ENCODE measurements at places on chromosomes 1 and 21.

DNA sequence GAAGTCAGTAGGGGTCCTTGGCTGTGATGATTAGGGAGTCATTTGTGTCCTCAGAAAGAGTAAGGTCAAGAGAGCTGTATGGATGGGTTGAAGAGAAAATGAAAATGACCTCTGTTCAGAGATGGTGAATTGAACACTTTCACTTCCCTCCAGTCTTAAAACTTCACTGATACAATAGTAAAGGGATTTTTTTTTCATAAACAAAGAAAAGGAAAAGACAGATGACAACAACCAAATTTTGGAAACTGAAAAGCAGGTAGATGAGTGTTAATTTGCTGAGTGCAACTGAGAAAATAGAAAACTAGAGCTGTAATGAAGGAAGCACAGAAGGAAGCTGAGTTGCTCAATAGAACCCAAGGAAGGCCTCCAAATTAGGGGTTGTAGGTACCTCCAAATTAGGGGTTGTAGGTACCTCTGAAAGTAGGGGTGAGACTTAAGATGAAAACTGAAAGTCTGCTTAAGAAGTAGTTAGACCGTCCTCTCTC lies 14.8 kb upstream of the S1PR1 start:
- no peak overlapping the region for H3K27ac ChIP-seq
- no peaks in the 10 kb centered on the region for H3K4me1 ChIP-seq
- H3K4me3 ChIP-seq, result no peak overlapping the region
- H3K36me3 ChIP-seq, result no peaks in the 10 kb centered on the region
- no peak for DNase-seq
- H3K27me3 ChIP-seq, result no peaks in the 10 kb centered on the region

- H3K36me3 ChIP-seq, result no peaks in the 10 kb centered on the region
- H3K27me3 ChIP-seq, result no peaks in the 10 kb centered on the region
- H3K4me1 ChIP-seq, result no peaks in the 10 kb centered on the region
Measured at GRCh38 chr1:218904416-218904815, 269.3 kb upstream of the LYPLAL1 start.

- H3K27ac ChIP-seq, result no peak overlapping the region
- DNase-seq, result no peak
- no peak overlapping the region for H3K4me3 ChIP-seq
- H3K27me3 ChIP-seq, result no peaks in the 10 kb centered on the region
Measured at GRCh38 chr1:176134666-176135065, 72.4 kb downstream of the COP1 start.

DNA sequence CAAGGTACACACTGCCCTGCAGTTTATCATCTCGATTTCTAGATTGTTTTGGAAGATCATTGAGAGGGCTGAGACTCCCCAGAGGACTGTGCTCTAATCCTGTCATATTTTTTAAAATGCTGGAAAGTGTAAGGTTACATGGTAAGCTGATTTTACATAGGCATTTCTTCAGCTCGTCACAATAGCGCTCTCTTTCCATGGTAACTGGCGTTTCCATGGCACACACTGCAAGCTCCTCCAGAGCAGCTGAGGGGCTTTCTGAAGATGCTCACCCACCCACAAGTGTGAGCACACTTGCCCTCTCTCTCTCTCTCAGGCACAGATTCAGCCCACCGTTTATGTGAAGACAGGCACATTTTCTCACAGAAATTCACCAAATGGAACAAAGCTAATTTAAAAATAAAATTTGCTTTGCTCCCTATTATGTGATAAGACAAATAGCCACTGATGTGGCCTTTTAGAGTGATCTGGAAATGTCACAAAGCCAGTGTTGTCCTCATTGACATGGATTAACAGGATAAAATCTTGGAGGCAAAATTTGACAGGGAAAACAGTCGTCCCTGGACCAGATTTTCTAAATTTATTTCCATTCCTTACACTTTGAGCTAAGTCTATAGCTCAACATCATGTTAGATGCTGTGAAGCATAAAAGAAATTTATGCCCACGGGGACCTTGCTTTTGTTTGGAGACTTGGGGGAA lies 421.5 kb downstream of the RWDD3 start:
- H3K4me3 ChIP-seq, result no peak overlapping the region
- H3K27me3 ChIP-seq, result no peaks in the 10 kb centered on the region
- no peaks in the 10 kb centered on the region for H3K36me3 ChIP-seq
- DNase-seq, result no peak

GRCh38 chr1:103561643-103562395 lies 9.6 kb upstream of the AMY2B start:
- H3K36me3 ChIP-seq, result no peaks in the 10 kb centered on the region
- DNase-seq, result no peak
- peak overlapping the region; percentile 90 for H3K27ac ChIP-seq
- peaks cover 5% of the 10 kb centered on the region for H3K4me1 ChIP-seq
- H3K4me3 ChIP-seq, result peak overlapping the region; percentile 14

DNA sequence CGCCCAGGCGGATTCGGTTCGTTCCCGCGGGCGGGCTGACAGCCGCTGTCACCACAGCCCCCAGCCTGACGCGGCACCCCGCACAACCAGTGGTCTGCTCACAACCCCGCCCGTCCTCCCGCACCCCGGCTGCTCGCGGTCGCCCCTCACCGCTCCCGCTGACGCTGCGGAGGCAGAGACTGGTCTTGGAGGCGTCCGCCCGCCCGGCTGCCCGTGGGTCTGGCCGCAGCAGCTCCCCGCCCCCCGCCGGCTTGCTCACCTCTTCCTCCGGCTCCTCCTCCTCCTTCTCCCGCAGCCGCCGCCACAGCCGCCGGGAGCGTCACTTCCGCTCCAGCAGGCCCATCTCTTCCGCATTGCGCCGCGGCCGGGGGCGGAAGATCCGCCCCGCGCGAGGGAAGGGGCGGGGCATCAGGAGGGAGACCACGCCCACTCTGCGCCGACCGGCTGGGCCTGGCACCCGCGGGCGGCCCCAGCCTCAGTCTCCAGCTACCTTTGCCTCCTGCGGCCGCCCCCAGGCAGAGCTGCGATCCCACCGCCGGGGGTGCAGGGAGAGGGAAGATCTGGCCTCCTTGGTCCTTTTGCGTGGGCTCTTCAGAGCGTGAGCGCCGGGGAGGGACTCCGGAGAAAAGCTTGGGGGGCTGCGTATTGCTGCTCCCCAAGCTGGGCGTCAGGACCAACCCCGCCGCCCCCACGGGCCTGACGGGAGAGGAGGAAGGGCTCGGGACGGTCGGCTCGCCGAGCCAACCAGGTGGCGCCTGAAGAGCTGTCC lies at the start of gene SYNJ1:
Gene SYNJ1 (minus strand): TSS at position 327 of the 769 bp plus-strand sequence. CDS start 1,118 bp downstream, outside the sequence.
- DNase-seq, result peak; percentile 85
- H3K4me3 ChIP-seq, result peak within 1 kb of the TSS; percentile 96
- H3K36me3 ChIP-seq, result no peaks in the 10 kb centered on the region
- H3K4me1 ChIP-seq, result peaks cover 5% of the 10 kb centered on the region

DNA sequence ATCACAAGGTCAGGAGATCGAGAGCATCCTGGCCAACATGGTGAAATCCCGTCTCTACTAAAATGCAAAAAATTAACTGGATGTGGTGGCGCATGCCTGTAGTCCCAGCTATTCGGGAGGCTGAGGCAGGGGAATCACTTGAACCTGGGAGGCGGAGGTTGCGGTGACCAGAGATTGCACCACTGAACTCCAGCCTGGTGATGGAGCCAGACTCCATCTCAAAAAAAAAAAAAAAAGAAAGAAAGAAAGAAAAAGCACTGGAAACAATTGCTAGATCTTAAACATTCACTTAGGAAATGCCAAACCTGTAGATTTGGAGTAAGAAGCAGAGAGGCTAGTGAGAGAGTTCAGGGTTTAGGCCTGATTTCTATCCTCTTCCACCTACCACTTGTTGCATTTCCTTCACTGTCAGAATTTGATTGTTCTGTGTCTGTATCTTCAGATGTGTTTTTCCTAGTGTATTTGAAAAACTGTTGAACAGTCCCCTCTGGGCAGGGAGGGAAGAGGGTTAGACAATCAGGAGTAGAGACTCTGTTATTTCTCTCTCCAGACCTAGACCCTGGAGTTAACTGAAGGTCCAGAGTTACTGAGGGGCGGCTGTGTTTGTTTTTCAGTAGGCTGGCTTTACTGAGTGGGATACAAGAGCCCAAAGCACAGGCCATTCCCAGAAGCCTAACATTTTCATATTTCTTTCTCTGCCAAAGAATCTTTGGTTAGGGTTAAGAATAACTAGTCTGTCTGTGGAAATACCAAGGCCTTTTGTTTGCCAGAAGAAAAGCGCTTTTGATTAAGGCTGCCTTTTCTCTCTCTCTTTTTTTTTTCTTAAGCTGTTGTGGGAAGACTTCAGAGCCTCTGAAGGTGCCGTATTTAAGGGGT lies 31.1 kb upstream of the MACF1 start:
- H3K4me1 ChIP-seq, result peaks cover 51% of the 10 kb centered on the region
- H3K27me3 ChIP-seq, result no peaks in the 10 kb centered on the region
- no peak for DNase-seq
- H3K27ac ChIP-seq, result no peak overlapping the region
- no peaks in the 10 kb centered on the region for H3K36me3 ChIP-seq

GRCh38 chr1:200982071-200982945 lies 41.2 kb downstream of the KIF21B start:
- H3K27me3 ChIP-seq, result no peaks in the 10 kb centered on the region
- no peak overlapping the region for H3K27ac ChIP-seq
- H3K4me1 ChIP-seq, result no peaks in the 10 kb centered on the region
- no peak for DNase-seq
- H3K36me3 ChIP-seq, result no peaks in the 10 kb centered on the region
- H3K4me3 ChIP-seq, result no peak overlapping the region

DNA sequence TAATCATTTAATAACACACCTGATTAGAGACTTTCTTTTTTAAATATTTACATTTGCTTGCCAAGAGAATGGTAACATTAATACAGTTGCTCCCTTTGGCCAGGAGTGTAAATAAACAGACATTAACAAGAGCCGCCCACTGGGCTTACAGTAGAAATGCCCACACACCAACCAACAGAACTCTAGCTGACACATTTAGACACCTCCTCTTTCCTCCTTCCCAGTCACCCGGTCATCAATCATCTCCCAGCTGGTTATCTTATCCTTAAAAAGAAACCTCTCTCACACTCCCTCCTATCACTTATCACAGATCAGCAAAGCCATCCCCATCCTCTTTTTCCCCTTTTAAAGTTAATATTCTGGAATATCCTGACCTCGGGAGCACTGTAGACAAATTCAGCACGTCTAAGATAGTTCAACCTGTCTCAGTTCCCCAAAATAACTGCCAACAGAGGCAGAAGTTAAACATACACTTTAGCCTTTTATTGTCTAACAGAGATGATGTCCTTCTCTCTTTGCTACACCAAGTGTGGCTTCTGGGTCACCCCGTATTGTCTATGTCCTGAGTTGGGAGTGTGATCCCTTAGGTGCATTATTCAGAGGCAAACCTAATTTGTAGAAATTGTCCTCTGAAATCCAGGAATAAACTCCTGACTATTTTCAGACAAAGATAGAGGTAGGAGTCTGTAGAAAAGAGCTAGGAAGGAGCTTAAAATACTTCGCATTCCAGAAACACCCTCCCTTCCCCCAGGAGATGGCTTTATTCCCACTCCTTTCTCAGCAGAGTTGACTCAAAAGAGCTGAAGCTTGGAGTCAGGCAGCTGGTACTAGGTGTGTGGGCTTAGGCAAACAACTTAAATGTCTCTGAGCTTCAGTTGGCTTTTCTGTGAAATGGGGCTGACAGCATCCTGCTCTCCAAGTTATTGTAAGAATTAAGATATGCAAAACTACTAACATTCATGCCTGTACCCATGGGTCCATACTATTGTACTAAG lies 8.8 kb downstream of the MYCL start:
- no peaks in the 10 kb centered on the region for H3K4me1 ChIP-seq
- H3K27me3 ChIP-seq, result no peaks in the 10 kb centered on the region
- no peak for DNase-seq
- H3K27ac ChIP-seq, result no peak overlapping the region
- no peak overlapping the region for H3K4me3 ChIP-seq
- H3K36me3 ChIP-seq, result no peaks in the 10 kb centered on the region

- no peaks in the 10 kb centered on the region for H3K36me3 ChIP-seq
- no peak overlapping the region for H3K27ac ChIP-seq
- no peaks in the 10 kb centered on the region for H3K27me3 ChIP-seq
Measured at GRCh38 chr1:2266301-2266975, 38.3 kb downstream of the SKI start.

DNA sequence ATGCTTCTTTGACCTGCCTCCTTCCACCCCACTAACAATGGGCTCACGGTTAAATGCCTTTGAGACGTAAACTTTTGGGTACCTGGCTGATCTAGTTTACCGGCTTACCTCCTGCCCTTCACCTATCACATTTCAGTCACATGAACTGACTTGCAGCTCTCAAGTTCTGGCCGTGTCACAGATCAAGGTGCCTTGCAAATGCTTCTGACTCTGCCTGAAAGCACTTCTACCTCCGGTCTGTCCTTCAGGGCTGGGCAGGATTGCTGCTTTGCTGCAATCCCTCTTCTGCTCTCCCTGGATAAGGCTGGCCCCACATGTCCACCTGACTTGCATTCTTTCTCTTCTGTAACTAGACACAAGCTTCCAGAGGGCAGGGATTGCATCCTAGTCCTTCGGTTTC lies 69.0 kb downstream of the GRIK1 start:
- no peak overlapping the region for H3K4me3 ChIP-seq
- no peaks in the 10 kb centered on the region for H3K4me1 ChIP-seq
- no peaks in the 10 kb centered on the region for H3K27me3 ChIP-seq
- no peaks in the 10 kb centered on the region for H3K36me3 ChIP-seq
- no peak overlapping the region for H3K27ac ChIP-seq

- no peak overlapping the region for H3K4me3 ChIP-seq
- H3K27me3 ChIP-seq, result no peaks in the 10 kb centered on the region
- no peaks in the 10 kb centered on the region for H3K4me1 ChIP-seq
- no peak overlapping the region for H3K27ac ChIP-seq
Measured at GRCh38 chr1:110710314-110710713, 35.6 kb upstream of the KCNA3 start.

GRCh38 chr1:241608379-241609033 lies 31.7 kb downstream of the CHML start:
- H3K4me1 ChIP-seq, result no peaks in the 10 kb centered on the region
- H3K4me3 ChIP-seq, result no peak overlapping the region
- peaks cover 3% of the 10 kb centered on the region for H3K36me3 ChIP-seq
- no peaks in the 10 kb centered on the region for H3K27me3 ChIP-seq
- DNase-seq, result no peak

- H3K4me1 ChIP-seq, result no peaks in the 10 kb centered on the region
- no peaks in the 10 kb centered on the region for H3K27me3 ChIP-seq
- no peaks in the 10 kb centered on the region for H3K36me3 ChIP-seq
- H3K27ac ChIP-seq, result no peak overlapping the region
- H3K4me3 ChIP-seq, result no peak overlapping the region
Measured at GRCh38 chr1:160542303-160542945, 19.4 kb upstream of the SLAMF6 start.

DNA sequence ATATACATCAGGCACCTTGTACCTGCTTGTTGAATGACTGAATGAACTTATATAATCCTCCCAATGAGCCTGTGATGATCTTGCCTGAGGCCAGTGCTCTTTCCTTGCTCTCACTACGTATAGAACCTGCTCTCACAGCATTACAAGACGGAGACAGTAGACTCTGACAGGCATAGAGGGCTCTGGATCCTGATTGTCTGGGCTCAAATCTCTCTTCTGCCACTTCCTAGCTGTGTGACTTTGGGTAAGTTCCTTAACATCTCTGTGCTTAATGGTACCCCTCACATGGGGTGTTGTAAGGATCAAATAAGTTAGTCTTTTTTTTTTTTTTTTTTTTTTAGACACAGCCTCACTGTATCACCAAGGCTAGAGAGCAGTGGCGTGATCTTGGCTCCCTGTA lies 4.2 kb upstream of the MAN1C1 start:
- peaks cover 5% of the 10 kb centered on the region for H3K4me1 ChIP-seq
- no peak for DNase-seq
- no peaks in the 10 kb centered on the region for H3K36me3 ChIP-seq
- no peak overlapping the region for H3K4me3 ChIP-seq
- H3K27ac ChIP-seq, result no peak overlapping the region
